ENCODE measurements at places on chromosomes 2 and 18.

DNA sequence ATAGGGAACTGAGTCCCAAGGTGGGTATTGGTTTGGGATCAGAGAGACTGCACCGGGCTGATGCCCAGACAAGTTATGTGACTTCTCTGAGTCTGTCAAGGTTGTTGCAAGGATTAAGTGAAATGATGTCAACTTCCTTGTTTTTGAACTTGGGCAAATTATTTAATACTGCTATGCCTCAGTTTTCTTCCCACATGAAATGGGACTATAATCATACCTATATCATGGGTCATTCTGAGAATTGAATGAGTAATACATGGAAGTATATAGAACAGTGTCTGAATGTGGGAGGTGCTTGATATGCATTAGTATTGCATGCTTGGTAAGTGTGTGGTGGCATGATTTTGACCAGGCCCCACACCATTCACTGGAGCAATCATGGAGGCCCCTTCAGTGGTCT lies 99.0 kb downstream of the PRKCE start:
- DNase-seq: no peak

DNA sequence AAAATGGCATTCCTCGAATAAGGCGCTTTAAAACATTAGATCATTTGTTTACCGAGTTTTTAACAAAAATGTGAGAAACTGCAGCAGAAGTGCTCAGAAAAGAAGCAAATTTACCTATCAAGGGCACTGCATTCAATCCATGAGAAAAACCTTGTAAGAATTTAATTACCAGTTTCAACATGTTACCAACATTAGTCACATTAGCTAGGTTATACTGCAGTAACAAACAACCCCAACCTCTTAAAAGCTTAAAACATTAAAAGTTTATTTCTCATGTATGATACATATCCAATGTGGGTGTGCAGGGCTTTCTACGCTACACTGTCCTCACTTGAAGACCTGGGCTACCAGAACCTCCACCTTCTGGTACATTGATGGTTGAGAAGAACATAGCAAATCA lies 68.1 kb upstream of the CCBE1 start:
- no peak for DNase-seq

- DNase-seq: no peak
Observed at GRCh38 chr2:118091140-118091478, 2.8 kb downstream of the INSIG2 start.

DNA sequence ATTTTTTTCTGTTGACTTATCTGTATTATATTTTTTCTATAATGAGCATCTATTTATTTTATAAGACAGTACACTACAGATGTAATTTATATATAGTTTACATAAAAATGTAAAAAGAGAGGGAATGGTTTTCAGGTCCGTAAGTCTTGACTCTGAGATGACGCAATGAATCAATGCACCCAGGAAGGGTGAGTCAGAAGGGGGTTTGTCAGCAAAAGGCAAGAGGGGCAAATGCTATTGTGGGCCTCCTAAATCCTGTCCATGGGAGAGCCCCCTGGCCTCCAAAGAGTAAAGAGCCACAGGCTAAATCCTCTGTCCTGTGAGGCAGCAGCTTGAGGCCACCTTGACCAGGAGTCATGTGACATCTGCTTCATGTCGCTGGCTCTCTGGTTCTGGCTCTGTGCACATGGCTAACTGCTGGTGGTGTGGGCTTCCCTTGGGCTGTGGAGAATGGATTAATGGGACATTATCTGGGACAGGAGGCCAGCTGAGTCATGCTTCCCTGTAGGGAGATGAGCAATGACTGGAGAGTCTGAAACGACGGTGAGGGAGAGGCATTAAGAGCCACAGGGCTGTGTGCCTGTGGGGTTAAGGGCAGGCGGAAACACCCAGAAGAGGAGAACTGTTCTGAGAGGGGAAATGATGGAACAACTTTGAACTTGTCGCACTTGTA lies 22.8 kb upstream of the ASB18 start:
- DNase-seq: no peak

DNA sequence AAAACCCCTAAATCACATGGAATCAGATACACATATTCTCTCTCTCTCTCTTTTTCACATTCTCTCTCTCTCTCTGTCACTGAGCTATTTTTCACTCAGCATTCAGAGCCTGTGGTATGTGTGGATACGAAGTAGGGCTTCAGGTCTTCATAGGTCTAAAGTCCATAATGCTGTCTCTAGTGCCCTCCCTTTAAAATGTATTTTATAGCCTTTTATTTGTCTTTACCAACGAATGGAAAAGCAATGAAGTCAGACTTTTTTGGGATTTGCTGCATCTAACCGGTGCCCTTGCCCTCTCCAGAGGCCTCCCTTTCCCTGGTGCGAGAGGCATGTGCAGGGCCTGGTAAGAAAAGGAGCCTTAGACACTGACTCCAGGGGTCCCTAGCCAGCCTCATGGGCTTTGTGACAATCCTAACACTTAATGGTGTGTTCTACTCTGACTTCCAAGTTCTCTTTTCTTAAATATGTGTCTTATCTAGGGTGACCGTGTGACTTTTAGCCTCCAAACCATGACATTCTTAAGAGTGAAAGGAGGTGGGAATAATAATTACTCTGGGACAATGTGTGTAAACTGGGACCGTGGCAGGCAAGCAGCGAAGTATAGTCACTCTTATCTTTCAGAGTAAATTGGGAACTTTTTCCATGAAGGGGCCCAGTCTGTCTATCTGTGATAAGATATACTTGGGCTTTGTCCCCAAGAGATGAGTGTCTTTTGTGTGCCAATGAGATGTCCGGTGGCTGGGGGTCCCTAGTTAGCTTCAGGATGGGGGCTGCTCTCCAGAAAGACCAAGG lies 101.1 kb downstream of the B3GNT2 start:
- DNase-seq: no peak

GRCh38 chr2:124566518-124566970 lies 541.5 kb downstream of the CNTNAP5 start:
- peak; percentile 85 for DNase-seq

- no peak for DNase-seq
Observed at GRCh38 chr2:13067508-13067907, 350.8 kb downstream of the TRIB2 start.

DNA sequence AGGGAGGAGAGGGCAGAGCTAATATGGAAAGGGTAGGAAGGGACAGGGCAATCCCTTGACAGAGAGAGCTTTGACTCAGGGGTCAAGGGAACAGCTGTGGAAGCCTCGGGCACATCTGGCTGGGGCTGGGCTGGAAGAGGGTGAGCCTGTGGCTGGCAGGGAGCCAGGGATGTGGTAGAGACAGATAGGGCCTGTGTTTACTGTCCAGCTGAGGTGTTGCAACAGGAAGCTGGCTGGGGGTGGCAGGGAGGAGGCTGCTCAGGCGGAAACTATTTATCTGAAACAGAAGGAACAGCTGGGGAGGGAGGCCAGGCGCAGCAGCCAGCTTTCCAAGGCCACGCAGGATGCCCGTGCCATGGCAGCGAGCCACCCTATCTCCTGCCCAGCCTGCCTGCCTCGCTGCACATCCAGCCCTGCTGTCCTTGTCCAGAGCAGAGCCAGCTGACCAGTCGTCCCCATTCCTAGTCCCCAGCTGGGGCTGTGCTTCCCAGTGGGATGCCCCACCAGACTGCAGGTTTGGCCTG lies 264.7 kb downstream of the CYP26B1 start:
- DNase-seq: no peak

- peak; percentile 36 for DNase-seq
Observed at GRCh38 chr2:112869258-112869842, 32.8 kb upstream of the IL1B start.

DNA sequence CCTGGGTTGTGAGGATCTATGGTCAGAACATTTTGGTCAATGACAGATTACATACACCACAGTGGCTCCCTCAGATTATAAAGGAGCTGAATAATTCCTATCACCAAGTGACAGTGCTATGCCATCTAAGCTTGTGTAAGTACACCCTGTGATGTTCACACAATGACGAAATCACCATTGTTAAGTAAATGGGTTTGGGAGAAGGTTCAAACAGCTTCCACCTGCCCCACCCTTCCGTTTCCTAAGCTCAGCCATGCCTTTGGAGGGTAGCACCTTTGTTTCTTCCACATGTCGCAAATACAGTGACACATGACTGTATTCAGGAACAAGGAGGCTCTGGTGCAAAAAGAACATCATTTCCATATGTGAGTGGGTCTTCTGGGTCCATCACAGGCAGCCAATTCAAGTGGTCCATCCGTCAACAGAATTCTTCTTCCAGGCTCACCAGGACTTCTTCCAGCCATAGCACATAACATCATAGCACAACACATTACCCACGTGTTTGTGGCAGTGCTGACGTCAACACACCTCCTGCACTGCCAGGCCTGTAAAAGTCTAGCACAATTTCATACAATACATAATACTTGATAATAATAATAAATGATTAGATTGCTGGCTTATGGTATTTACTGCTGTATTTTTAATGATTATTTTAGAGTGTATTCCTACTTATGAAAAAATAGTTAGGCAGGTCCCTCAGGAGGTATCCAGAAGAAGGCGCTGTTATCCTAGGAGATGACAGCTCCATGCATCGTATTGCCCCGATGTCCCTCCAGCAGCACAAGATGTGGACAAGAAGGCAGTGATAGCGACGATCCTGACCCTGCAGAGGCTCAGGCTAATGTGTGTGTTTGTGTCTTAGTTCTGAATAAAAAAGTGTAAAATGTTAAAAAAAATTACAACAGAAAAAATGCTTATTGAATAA lies 264.8 kb downstream of the ANAPC1 start:
- DNase-seq: no peak

GRCh38 chr2:183348492-183348891 lies 224.2 kb downstream of the NUP35 start:
- no peak for DNase-seq

DNA sequence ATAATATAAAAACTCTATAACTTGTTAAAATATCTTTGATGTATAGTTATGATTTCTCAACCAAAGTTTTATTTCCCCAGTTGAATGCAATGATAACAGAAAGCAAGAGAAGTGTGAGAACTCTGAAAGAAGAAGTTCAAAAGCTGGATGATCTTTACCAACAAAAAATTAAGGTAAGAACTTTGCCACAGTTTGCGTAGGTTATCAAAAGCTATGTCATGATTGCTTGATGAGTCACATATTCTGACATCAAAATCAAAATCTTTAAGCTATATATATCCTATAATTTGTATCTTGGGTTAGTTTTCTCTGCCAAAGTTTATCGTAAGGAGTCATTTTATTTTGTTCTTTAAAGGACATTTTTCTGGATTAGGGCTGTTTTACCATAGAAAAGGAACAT lies 35.0 kb downstream of the NDC80 start:
- no peak for DNase-seq

DNA sequence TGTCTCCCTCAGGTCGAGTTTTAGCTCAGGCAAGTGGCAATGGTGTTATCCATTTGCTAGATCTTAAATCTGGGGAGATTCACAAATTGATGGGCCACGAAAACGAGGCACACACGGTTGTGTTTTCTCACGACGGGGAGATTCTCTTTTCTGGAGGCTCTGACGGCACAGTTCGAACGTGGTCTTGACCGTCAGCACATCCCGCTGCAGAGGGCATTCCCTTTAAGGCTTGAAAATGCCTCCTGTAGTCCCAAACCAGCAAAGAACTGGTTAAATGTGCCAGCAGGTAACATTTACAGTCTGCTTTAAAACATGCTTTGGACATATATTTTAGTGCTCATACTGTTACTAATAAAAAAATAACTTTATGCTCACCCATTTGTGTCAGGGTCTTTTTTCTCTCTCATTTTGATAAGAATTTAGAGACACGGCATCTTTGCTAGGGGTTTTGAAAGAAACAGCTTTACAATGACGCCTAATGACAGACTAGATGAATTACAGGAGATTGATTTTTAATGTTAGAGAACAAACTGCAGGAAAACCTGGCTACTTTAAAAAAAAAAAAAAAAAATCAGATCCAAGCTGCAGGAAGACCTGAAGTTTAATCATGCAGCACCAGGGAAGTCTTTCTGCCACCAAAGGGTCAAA lies 602 bp upstream of the VWC2L start:
- peak; percentile 25 for DNase-seq

GRCh38 chr2:61620244-61621159 lies 82.3 kb upstream of the XPO1 start:
- DNase-seq: no peak

DNA sequence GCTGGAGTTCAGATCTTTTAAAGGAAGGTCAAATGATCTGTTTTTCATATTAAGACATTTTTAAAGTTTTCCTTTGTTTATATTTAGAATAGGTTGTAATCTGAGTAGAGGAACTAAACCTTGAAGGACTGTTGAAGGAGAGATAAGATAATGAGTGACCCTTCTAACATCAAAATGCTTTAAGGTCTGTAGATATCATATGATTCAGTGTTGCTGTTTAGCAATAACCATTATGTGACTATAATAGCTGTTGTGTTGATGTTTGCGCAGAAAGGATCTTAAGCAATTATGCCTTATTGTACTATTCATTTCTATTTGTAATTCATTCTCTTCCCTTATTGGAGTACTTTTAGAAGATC lies 60.0 kb downstream of the SLC16A14 start:
- no peak for DNase-seq

GRCh38 chr2:23543728-23544127 lies 158.7 kb downstream of the KLHL29 start:
- no peak for DNase-seq

Data from NCI-H2081 (cell line).